Caki2 (cell line): ENCODE measurements at places on chromosomes 5 and 9. TPM values are rescaled to one million over a fixed set of nuclear protein-coding genes. Genes with fewer than 3 reads are reported as not detected.

PPP3R2 gene
- total RNA-seq, result not detected in 2 replicates

RASGRF2 gene
- 1.3 and 2.5 TPM in 2 replicates for total RNA-seq

C1QTNF2 gene
- not detected in 2 replicates for total RNA-seq

SPTLC1 gene
- 53.2 and 56.1 TPM in 2 replicates for total RNA-seq

IL3 gene
- total RNA-seq, result not detected in 2 replicates
